ENCODE measurements at places on chromosomes 13 and 19. TPM values are rescaled to one million over a fixed set of nuclear protein-coding genes. Genes with fewer than 3 reads are reported as not detected.

DNA sequence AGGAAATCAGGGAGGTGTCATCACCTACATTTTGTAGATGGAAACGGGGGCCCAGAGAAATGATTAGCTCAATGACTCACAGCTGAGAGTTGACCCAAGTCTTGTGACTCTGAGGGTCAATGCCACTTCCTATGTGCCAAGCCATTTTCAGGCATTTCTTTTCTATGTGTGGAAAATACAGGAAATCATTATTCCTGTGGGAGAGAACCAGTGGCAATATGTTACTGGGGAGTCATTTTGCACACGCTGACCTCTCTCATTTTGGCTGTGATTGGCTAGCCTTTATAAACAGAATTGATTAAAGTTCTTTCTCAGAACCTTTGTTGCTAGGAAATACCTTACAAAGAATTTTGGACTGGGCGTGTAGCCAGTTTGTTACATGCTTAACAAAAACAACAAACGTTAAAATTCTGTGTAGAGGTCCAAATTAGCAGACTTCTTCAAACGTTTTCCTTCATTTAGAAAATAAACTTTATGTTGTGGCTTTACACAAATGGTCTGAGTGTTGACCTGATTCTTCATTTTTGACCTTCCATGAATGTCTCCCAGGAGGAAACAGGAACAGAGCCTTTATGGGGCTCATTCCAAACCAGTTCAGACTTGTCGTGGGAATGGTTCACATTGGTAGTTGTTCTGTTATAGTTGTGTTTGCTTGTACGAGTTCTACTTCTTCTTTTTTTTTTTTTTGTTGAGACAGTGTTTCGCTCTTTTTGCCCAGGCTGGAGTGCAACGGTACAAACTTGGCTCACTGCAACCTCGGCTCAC is 11.4 kb downstream of the PCCA start:
- no peak overlapping the region for H3K27ac ChIP-seq
- no peak overlapping the region for H3K4me3 ChIP-seq
- peaks cover 25% of the 10 kb centered on the region for H3K36me3 ChIP-seq
- H3K27me3 ChIP-seq = no peaks in the 10 kb centered on the region
- peaks cover 10% of the 10 kb centered on the region for H3K4me1 ChIP-seq

- H3K36me3 ChIP-seq = no peaks in the 10 kb centered on the region
- peaks cover 3% of the 10 kb centered on the region for H3K4me1 ChIP-seq
- no peak for DNase-seq
- H3K27ac ChIP-seq = peak overlapping the region; percentile 35
- peak overlapping the region; percentile 65 for H3K4me3 ChIP-seq
- no peaks in the 10 kb centered on the region for H3K27me3 ChIP-seq
Measured at GRCh38 chr13:92806215-92806614, 420.4 kb upstream of the GPC6 start.

DNA sequence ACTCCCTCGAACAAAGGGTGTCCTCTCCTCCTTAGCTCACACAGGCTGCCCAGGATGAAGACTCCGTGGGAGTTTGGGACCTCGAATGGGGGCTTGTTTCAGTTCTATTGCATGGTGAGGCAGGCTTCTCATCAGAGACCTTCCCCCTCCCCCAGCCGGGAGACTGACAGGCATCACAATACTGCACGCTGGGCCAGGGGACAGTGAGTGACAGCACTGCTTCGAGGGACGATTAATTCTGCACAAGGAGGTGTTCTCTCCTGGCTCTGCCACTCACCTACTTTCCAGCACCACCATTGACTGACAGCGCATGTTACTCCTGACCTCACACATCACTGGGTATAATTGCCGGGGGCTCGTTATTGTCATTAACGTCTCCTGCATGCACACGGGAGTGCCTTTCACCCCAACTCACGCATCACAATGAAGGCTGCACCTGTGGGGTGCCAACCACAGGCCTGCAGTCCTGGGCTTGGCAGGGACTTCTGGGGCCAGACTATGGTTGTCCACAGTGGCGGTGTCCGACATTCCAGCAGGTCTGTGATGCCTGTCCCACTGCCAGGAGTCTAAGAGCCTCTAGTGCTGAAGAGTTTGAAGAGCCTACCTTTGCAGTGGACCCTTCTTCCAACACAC is 412.2 kb upstream of the TSHZ3 start:
- no peaks in the 10 kb centered on the region for H3K27me3 ChIP-seq
- no peak overlapping the region for H3K27ac ChIP-seq
- no peaks in the 10 kb centered on the region for H3K4me1 ChIP-seq
- no peak overlapping the region for H3K4me3 ChIP-seq

DNA sequence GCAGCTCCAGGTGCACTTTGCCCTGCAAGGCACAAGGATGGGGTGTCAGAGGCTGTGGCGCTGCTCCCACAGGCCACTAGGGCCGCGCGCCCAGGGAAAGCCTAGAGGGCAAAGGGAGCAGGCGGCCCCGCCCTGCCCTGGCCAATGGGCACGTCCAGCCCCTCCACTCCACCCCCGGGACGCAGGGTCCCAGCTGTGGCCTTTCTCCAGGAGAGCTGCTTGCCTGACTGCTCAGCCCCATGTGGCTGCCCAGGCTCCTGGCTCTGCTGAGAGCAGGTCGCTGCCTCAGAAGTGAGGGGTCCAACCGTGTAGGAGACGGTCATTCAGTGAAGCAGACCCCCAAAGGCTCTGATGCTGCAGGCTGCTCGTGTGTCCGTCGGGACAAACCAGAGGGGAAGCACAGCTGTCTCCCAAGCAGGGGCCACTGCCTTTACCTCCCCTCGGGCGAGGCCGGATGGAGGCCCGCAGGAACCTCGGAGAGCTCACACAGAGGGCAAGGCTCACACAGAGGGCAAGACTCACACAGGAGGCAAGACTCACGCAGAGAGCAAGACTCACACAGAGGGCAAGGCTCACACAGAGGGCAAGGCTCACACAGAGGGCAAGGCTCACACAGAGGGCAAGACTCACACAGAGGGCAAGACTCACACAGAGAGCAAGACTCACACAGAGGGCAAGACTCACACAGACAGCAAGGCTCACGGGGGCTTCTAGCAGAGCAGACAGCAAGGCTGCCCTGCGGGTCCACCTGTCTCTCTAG is 56.2 kb upstream of the C13orf46 start:
- H3K27me3 ChIP-seq = no peaks in the 10 kb centered on the region
- no peak overlapping the region for H3K4me3 ChIP-seq
- peaks cover 18% of the 10 kb centered on the region for H3K36me3 ChIP-seq
- H3K27ac ChIP-seq = no peak overlapping the region

GRCh38 chr13:42334329-42334706 is 62.4 kb downstream of the AKAP11 start:
- H3K27me3 ChIP-seq = no peaks in the 10 kb centered on the region
- peak overlapping the region; percentile 53 for H3K27ac ChIP-seq
- no peak for DNase-seq

The ZNF568 gene
- 8.6 TPM for total RNA-seq

The CGB2 gene
- not detected for total RNA-seq

The PSG6 gene
- total RNA-seq = not detected

The CEBPA gene
- 0.23 TPM for total RNA-seq
